ENCODE measurements at places on chromosomes 2 and 18. TPM values are rescaled to one million over a fixed set of nuclear protein-coding genes. Genes with fewer than 3 reads are reported as not detected.

THOC1 gene
- total RNA-seq = 26.4 TPM

MEIS1 gene
- 63.4 TPM for total RNA-seq

CASP10 gene
- total RNA-seq = 12.7 TPM

PSTPIP2 gene
- 5.7 TPM for total RNA-seq

PLGLB2 gene
- total RNA-seq = 1.0 TPM

IL36RN gene
- total RNA-seq = not detected

SERPINB3 gene
- total RNA-seq = not detected

NCKAP5 gene
- total RNA-seq = 2.0 TPM

ALPG gene
- total RNA-seq = not detected

AGXT gene
- not detected for total RNA-seq

ANKRD30BL gene
- 0.14 TPM for total RNA-seq

DNA sequence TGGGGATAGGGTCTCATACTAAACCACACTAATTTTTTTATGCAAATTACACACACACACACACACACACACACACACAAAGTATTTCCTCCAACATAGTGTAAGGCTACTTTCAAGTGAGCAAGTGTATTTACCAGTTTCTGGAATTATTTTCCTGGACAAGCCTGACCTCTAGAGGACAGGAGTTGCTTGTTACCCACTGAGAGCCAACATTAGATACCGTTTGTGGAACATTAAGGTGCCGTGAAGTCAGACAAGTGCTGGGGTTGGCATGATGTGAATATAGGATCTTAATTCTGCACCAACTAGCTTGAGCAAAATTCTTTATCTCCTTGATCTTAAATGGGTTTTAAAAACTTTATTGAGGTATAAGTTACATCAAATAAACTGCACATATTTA is 39.3 kb upstream of the SERPINB2 start:
- no peak for DNase-seq

- DNase-seq = no peak
Observed at GRCh38 chr2:86807468-86808275, 17.0 kb upstream of the CD8A start.

DNA sequence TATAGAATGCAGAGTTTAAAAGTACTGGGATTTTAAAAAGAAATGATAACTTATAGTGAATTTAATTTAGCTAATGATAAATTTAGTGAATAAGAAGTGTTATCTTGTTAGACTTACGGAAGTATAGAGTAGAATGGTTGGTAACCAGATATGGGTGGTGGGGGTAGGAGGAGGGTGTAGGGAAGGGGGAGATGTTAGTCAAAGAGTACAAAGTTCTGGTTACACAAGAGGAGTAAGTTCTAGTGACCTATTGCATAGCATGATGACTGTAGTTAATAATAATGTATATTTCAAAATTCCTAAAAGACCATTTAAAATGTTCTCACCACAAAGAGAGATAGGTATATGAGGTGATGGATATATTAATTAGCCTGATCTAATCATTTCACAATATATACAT is 184.8 kb upstream of the STON1 start:
- no peak for DNase-seq

DNA sequence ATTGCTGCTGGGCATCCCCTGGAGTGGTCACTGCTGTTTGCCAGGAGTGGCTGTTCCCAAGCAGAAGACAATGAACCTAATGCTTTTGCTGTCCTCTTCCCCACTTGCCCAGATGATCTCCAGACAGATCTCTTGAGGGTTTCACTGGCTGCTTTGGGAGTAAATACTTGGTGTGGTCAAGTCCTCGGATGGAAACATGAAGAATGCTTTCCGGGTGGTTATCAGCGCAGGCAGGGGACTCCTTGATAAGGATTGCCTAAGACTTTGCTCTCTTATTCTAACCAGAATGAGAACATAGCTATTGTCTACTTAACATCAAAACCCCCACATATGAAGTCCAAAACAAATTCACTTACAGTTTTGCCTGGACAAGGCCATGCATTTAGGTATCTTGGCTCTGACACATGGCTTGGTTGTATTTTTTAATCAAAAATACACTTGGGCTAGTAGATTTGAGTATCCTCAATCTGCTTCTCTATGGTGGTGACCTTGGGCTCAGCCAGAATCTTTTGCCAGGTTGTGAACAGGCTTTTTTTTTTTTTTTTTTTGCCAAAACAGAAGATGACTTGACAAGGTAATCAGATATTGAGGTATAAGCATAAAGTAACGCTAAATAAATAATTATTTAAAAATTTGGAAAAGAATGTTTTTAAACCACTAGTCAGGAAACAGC is 34.8 kb upstream of the MYO3B start:
- DNase-seq = no peak

DNA sequence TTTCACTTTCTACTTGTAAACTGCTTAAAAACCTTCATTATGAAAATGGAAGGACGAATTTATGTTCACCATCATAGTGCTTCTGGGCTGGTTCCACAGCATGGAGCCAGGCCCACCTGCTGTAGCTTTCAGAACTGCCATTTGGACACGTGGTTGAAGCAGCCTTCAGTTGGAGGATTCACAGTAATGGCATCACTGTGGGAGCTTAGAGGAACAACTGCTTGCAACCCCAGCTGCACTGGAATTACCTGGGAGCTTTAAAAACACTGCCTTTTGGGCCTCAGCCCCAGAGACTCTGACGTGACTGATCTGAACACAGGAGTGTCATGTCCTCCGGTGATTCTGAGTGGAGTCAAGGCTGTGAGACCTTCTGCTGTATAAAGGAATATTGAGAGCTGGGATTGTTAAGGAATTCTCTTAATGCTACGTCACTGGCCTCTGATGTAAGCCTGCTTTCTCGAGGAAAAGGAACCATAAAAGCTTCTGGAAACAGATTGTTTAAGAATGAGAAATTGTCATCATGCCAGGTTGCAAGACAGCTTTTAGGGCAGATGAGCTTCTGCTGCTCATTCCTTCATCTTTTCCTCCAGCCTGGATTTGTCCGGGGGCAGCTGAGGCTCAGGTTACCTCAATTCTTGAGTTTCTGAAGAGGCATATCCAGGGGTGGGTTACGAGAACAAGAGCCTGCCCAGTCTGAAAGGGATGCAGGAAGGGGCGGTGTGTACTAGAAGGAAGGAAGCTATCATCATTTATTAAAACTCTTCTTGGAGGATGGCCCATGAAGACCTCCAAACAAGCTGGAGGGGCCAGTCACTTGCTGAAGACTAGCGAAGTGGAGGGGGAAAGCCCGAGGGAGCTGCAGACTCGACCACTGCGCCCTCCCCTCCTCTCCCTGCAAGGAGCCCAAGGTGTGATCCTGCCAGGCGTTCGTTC is 1.3 kb upstream of the IL1R1 start:
- DNase-seq = no peak

DNA sequence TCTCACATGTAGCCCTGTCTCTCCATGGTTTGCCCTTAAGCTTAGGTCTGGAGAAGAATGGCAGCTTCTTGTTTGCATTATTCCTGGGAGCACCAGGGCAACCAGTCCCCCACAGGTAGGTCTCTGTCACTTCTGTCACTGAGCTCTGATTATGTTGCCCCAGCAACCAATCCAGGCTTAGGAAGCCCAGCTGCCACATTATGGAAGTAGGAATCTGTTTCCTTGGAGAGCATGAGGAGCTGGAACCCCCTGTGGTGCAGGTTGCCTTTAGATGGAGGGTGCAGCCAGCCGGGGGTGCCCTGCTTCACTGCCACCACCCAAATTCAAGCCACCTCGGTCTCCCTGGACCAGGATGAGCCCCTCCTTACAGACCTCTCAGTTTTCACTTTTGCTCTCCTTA is 4.8 kb downstream of the RESP18 start:
- DNase-seq = no peak

DNA sequence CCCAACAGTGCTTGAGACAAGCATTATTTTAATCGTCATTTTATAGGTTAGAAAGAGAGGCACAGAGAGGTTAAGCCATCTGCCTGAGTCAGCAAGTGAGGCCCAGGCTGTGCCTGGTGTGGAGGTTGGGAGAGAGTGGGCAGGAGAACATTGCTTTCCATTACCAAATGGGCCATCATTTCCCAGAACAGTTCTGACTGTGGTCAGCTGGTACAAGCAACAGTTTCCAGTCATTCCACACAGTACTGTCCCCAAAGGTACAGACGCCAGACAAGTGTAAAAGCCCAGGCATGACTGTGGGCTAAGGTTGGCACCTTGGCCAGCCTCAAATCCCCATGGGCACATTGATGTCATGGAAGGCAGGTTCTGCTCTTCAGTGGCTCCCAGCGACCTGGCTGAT is 98.2 kb upstream of the LCLAT1 start:
- no peak for DNase-seq

DNA sequence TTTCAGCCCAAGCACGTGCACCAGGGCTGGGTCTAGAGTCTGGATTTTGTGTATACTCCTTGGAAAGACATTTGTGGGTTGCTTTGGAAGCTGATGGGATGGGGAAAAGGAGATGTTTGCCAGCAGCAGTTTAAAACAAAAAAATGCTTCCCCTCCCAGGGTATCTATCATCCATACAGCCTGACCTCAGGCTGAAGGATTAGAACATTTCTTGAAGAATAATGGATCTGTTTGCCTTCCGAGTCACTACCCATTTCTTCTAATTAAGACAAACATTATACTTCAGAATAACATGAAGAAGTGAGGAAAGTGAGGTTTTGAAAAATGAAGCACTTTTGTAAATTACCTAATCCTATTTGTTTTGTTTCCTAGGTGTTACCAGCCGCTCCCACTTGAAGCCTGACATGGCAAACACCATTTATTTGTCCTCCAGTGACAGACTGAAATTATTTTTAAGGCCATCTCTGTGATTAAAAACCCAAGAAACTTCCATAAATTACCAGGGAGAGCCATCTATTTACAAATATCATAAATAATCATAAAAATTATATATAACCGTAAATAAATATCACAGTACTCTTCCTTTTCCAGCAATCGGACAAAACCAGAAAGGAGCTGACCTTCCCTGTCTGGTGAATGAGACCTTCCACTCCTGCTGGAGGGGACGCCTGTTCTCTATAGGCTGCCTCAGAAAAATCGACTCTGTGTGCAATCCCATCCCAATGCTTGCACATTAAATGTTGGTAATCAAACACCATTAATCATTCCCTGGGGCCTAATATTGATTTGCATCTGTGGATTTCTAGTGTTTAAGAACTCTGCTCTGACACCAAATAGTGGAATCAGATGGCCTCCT is 106.8 kb downstream of the C1D start:
- DNase-seq = no peak

DNA sequence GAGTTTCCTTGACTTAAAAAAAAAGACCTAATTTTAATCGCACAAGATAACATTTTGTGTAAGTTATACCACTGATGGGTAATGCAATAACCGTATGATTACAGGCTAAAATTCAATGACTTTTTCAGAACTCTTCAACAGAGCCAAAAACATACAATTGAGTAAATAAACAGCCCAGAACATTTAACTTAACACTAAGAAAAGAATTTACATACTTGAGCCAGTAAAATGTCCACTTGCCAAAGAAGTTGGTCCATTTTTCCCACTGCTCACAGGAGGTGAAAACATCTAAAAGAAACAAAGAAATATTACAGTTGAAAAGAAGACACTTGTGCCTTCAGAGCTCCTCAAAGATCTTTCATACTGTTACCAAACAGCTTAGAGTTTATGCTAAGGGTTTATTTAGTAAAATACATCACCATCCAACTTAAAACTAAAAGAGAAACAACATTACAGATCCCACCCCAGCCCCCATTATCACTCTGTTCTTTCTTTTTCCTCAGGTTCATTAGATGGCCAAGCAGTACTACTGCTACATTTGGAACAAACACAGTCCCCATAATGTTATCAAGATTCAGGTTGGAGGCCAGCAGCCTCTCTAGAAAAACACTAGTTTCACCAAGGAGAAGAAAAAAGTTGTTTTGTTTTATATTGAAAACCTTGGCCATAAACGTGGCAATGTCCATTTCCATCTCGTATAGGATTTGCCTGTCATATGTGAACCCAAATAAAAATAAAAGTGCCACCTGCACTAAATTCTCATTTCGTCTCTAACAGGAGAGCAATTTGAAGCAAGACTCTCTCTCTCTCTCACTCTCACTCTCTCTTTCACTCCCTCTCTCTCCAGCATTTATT is 2.7 kb downstream of the TCF4 start:
- DNase-seq = no peak

DNA sequence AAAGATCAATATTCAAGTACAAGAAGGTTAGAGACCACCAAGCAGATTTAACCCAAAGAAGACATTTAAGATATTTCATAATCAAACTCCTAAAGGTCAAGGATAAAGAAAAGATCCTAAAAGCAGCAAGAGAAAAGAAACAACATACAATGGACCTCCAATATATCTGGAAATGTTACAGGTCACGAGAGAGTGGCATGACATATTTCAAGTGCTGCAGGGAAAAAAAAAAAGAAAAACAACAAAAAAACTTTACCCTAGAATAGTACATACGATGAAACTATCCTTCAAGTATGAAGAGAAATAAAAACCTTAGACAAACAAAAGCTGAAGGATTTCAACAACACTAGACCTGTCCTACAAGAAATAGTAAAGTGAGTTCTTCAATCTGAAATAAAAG is 91.5 kb upstream of the CD226 start:
- no peak for DNase-seq

DNA sequence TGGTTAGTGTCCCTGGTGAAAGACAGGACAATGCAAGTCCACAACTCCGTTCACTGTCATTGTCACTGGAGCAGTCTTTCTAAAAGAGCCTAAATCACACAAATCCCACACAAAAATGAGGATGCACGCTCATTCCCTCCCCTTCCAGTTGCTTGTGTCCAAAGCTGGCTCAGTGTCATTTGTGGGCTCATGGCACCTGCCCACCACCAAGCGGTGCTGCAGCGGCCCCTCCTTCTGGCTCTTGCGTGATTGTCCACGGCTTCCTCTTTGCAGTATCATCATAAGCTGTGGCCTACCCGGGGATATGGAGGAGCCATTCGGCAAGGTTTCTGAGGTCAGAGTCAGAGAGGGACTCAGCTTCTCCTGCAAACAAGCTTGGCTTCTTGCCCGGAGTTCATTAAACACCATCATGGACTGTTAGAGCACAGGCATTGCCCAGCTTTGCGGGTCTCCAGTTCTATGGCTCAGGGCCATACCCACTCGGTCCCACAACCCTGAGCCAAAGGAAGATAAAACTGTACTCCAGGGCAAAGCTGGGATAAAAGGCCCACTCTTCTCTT is 179.4 kb upstream of the AGAP1 start:
- no peak for DNase-seq

GRCh38 chr2:69200107-69200520 is 186.9 kb downstream of the GFPT1 start:
- no peak for DNase-seq

DNA sequence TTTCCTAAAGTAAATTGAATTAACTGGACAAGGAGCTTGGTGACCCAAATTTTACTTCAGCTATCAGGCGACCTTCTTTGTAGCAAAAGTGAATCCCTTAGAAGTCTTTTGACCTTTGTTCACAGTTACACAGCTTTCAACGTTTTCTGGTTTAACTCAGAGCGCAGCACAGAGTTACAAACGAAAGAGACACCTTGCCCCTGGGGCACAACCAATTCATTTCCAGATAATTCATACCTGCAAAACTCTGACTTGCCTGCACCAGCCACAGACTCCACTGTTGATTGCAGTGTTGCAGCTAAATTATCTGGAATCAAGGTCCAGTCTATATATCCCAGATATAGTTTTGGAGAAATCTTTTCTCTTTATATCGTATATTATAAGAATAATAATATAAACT is 358.6 kb upstream of the VWC2L start:
- DNase-seq = no peak

GRCh38 chr2:16747257-16747656 is 81.6 kb upstream of the CYRIA start:
- no peak for DNase-seq

- DNase-seq = peak; percentile 81
Observed at GRCh38 chr2:150169237-150169629, 318.2 kb downstream of the RND3 start.

- DNase-seq = no peak
Observed at GRCh38 chr2:45739796-45740485, 88.5 kb downstream of the PRKCE start.

Data from posterior vena cava (tissue), 2 donors.